Activated T-cell treated with anti-CD3 and anti-CD28 coated beads, Interleukin-2, amount 50 U/mL, for 72 hours (primary cell): ENCODE measurements at places on chromosomes 11 and 22. TPM values are rescaled to one million over a fixed set of nuclear protein-coding genes. Genes with fewer than 3 reads are reported as not detected.

DNA sequence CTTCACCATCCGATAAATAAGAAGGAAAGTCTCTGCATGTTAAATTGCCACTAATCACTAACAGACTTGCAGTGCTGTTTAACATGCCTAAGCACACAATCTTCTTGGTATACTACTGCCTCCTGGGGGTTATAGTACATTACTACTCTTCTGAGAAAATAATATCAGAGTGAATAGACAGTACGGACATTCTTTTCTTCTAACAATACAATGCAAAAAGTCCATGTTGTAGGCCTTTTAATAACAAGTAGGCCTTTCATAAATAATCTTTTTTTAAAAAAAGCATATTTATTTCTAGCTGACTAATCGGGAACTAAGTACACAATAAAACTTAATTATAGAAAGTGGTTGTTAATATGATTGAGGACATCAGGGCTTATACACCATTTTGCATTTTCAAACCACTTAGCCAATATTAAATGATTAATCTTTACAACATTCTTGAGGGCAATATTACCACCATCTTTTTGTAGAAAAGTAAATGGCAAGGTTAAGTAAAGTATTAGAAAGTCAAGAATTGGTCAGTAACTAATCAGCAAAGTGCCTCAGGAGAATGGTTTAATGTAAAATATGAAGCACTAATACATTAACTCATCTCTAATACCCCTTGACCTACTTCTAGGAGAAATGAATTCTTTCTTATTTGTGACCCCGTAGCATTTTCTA lies 84.7 kb downstream of the TTC28 start:
- peaks cover 5% of the 10 kb centered on the region for H3K27me3 ChIP-seq
- H3K4me1 ChIP-seq: no peaks in the 10 kb centered on the region
- no peak for DNase-seq
- H3K4me3 ChIP-seq: no peak overlapping the region
- H3K36me3 ChIP-seq: no peaks in the 10 kb centered on the region

The TMPRSS6 gene
- 26.8 TPM for total RNA-seq

DNA sequence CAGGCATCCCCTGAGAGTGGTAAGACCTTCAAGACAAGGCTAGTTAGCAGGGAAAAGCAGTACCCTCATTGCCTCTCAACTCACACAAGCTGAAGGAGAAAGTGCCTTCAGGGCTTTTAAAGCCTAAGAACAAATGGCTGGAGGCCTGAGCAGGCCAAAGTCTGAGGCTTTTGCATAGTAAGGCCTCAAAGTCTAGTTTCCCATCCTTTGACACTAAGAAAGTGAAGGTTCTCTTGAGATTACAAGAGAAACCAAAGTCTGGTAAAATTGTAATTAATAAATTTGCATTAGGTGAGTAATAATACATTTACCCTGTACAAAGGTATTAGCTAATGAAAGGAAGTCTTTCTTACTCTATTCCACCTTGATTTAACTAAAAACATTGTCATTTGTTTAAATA lies 47.0 kb upstream of the CCDC89 start:
- H3K27me3 ChIP-seq: no peaks in the 10 kb centered on the region
- H3K36me3 ChIP-seq: no peaks in the 10 kb centered on the region
- H3K27ac ChIP-seq: no peak overlapping the region
- no peak overlapping the region for H3K4me3 ChIP-seq
- no peak for DNase-seq

The RAB36 gene
- total RNA-seq: 0.14 TPM

DNA sequence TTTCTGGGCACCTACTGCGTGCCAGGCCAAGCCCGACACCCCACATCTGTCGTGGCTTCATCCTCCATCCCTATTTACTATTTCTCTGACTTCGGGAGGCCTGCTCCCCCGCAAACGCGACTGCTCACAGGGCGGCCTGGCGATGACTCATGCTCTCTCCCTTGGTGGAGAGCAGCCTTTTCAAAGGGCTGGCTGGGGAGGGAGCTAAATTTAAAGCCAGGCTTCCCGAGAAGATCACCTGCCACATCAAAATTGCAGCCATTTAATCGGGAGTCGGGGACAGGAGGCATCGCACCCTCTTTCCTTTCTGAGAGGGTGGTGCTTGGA lies 24.9 kb upstream of the SHISAL1 start:
- peaks cover 3% of the 10 kb centered on the region for H3K27me3 ChIP-seq
- H3K4me3 ChIP-seq: no peak overlapping the region
- no peak overlapping the region for H3K27ac ChIP-seq

The AIP gene
- 172 TPM for total RNA-seq

The MPPED2 gene
- 0.46 TPM for total RNA-seq

DNA sequence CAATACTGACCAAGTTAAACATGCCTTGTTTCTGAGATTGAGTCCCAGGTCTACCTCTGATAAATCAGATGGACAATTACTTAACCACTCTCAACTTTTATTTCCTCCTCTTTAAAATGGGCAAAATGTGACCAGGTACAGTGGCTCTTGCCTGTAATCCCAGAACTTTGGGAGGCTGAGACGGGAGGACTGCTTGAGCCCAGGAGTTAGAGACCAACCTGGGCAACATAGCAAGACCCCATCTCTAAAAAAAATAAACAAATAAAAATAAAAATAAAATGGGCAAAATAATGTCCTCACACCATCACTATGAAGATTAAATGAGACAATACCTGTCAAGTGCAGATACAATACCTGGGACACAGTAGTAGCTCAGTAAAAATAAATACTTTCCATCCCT lies 33.0 kb downstream of the FZD4 start:
- no peak overlapping the region for H3K4me3 ChIP-seq
- H3K36me3 ChIP-seq: no peaks in the 10 kb centered on the region
- no peak overlapping the region for H3K27ac ChIP-seq
- no peak for DNase-seq
- no peaks in the 10 kb centered on the region for H3K4me1 ChIP-seq
- peaks cover 16% of the 10 kb centered on the region for H3K27me3 ChIP-seq

The UPK3A gene
- not detected for total RNA-seq

The ZNF280B gene
- total RNA-seq: 2.9 TPM

GRCh38 chr11:121068787-121069186 lies 32.3 kb upstream of the TECTA start:
- no peak for DNase-seq
- no peaks in the 10 kb centered on the region for H3K4me1 ChIP-seq
- peaks cover 17% of the 10 kb centered on the region for H3K36me3 ChIP-seq
- no peaks in the 10 kb centered on the region for H3K27me3 ChIP-seq
- H3K27ac ChIP-seq: no peak overlapping the region
- no peak overlapping the region for H3K4me3 ChIP-seq

- H3K4me1 ChIP-seq: no peaks in the 10 kb centered on the region
- DNase-seq: no peak
- H3K4me3 ChIP-seq: no peak overlapping the region
- peaks cover 3% of the 10 kb centered on the region for H3K36me3 ChIP-seq
Measured at GRCh38 chr22:38549101-38549894, 20.7 kb downstream of the DMC1 start.

- no peaks in the 10 kb centered on the region for H3K4me1 ChIP-seq
- no peak overlapping the region for H3K27ac ChIP-seq
- no peaks in the 10 kb centered on the region for H3K27me3 ChIP-seq
- H3K4me3 ChIP-seq: no peak overlapping the region
Measured at GRCh38 chr11:2581151-2581930, 118.5 kb downstream of the KCNQ1OT1 start.

GRCh38 chr22:23205339-23206049 lies 25.2 kb downstream of the BCR start:
- H3K36me3 ChIP-seq: peaks cover 2% of the 10 kb centered on the region
- peaks cover 16% of the 10 kb centered on the region for H3K4me1 ChIP-seq
- DNase-seq: no peak
- no peaks in the 10 kb centered on the region for H3K27me3 ChIP-seq
- peak overlapping the region; percentile 36 for H3K27ac ChIP-seq

The MFNG gene
- 94.0 TPM for total RNA-seq

The GVQW3 gene
- 3.6 TPM for total RNA-seq

GRCh38 chr11:110174645-110175310 lies 81.6 kb downstream of the ZC3H12C start:
- H3K36me3 ChIP-seq: no peaks in the 10 kb centered on the region
- peaks cover 14% of the 10 kb centered on the region for H3K27me3 ChIP-seq
- H3K27ac ChIP-seq: no peak overlapping the region
- DNase-seq: no peak

The YAP1 gene
- 0.22 TPM for total RNA-seq

- no peak overlapping the region for H3K4me3 ChIP-seq
- DNase-seq: no peak
- no peak overlapping the region for H3K27ac ChIP-seq
- H3K27me3 ChIP-seq: peaks cover 6% of the 10 kb centered on the region
Measured at GRCh38 chr11:107969219-107969618, 39.5 kb upstream of the CUL5 start.

GRCh38 chr11:123330071-123330470 lies 100.0 kb upstream of the GRAMD1B start:
- peaks cover 18% of the 10 kb centered on the region for H3K27me3 ChIP-seq
- DNase-seq: no peak
- H3K4me3 ChIP-seq: no peak overlapping the region
- no peak overlapping the region for H3K27ac ChIP-seq
- no peaks in the 10 kb centered on the region for H3K4me1 ChIP-seq

GRCh38 chr22:43848366-43849171 lies 13.7 kb downstream of the SULT4A1 start:
- H3K27me3 ChIP-seq: no peaks in the 10 kb centered on the region
- no peak overlapping the region for H3K27ac ChIP-seq
- DNase-seq: no peak
- no peaks in the 10 kb centered on the region for H3K36me3 ChIP-seq
- no peak overlapping the region for H3K4me3 ChIP-seq

The BIRC3 gene
- total RNA-seq: 123 TPM

The SLC29A2 gene
- 3.6 TPM for total RNA-seq

- H3K4me3 ChIP-seq: no peak overlapping the region
- DNase-seq: no peak
- no peaks in the 10 kb centered on the region for H3K27me3 ChIP-seq
- H3K4me1 ChIP-seq: peaks cover 85% of the 10 kb centered on the region
Measured at GRCh38 chr11:12158909-12159308, 48.5 kb downstream of the MICAL2 start.

The ACCS gene
- total RNA-seq: 34.6 TPM

GRCh38 chr11:133065847-133066485 lies 466.3 kb downstream of the OPCML start:
- peaks cover 34% of the 10 kb centered on the region for H3K27me3 ChIP-seq
- H3K4me1 ChIP-seq: no peaks in the 10 kb centered on the region
- no peak overlapping the region for H3K4me3 ChIP-seq
- DNase-seq: no peak
- no peak overlapping the region for H3K27ac ChIP-seq

GRCh38 chr11:47501101-47501500 lies 51.8 kb downstream of the CELF1 start:
- DNase-seq: no peak
- H3K36me3 ChIP-seq: no peaks in the 10 kb centered on the region
- no peaks in the 10 kb centered on the region for H3K27me3 ChIP-seq
- H3K4me3 ChIP-seq: no peak overlapping the region
- H3K27ac ChIP-seq: peak overlapping the region; percentile 86
- peaks cover 58% of the 10 kb centered on the region for H3K4me1 ChIP-seq

- H3K4me1 ChIP-seq: peaks cover 18% of the 10 kb centered on the region
Measured at GRCh38 chr22:24516301-24516737, 21.2 kb downstream of the UPB1 start.

- no peaks in the 10 kb centered on the region for H3K36me3 ChIP-seq
- H3K4me1 ChIP-seq: no peaks in the 10 kb centered on the region
- no peaks in the 10 kb centered on the region for H3K27me3 ChIP-seq
- H3K27ac ChIP-seq: no peak overlapping the region
- no peak overlapping the region for H3K4me3 ChIP-seq
Measured at GRCh38 chr11:45859661-45860140, 12.4 kb downstream of the CRY2 start.

DNA sequence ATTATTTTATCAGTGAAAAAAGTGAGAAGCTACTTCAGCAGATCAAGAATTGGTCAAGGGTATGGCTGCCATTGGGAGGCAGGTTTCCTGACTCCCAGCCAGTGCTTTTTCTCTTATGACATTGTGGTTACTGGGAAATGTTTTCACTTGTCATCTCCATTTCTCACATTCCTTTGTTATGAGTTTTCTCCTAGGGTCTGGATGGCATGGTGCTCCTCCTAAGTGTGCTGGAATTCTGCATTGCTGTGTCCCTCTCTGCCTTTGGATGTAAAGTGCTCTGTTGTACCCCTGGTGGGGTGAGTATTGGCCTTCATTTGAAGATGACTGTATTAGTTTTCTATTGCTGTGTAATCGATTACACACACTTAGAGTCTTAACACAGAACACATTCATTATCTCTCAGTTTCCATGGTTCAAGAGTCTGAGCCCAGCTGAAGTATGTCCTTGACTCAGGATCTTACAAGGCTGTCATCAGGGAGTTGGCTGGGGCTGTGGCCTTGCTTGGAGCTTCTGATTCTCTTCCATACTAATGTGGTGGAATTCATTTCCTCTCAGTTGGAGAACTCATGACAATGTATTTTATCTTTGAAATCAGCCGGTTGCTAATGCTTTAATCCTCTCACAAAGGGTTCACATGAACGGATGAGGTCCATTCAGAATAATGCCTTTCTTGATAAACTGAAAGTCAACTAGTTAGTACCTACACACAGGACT lies 21.0 kb upstream of the MS4A6E start:
- no peak for DNase-seq
- H3K4me1 ChIP-seq: peaks cover 33% of the 10 kb centered on the region
- H3K36me3 ChIP-seq: no peaks in the 10 kb centered on the region
- H3K4me3 ChIP-seq: no peak overlapping the region
- peaks cover 47% of the 10 kb centered on the region for H3K27me3 ChIP-seq

The LMO2 gene
- not detected for total RNA-seq

The SLC5A12 gene
- total RNA-seq: not detected

DNA sequence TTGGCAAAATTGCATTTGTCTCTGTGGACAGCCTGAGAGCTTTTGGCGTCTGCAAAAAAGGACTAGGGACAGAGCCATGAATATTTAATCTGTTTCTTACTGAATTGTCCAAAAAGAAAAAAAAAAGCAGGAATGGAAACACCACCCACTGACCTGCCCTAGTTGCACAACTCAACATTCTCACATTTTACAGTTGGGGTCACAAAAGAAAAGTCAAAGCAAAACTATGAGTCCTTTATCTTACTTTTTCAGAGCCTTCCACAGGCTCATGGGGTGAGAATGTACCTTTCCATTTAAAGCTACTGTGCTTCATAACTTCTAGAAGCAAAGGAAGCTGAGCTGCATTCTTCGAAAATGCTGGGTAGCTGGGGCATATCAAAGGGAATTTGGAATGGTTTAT lies 225.7 kb downstream of the FAM76B start:
- no peak for DNase-seq
- no peaks in the 10 kb centered on the region for H3K36me3 ChIP-seq
- no peak overlapping the region for H3K27ac ChIP-seq
- peaks cover 9% of the 10 kb centered on the region for H3K27me3 ChIP-seq

The POLD3 gene
- 63.9 TPM for total RNA-seq

GRCh38 chr11:128187835-128188234 lies 399.5 kb downstream of the ETS1 start:
- H3K27me3 ChIP-seq: no peaks in the 10 kb centered on the region
- peaks cover 26% of the 10 kb centered on the region for H3K36me3 ChIP-seq
- no peak overlapping the region for H3K27ac ChIP-seq
- no peak for DNase-seq

The NAV2 gene
- 2.0 TPM for total RNA-seq
